ENCODE measurements at places on chromosomes 7 and 10.

DNA sequence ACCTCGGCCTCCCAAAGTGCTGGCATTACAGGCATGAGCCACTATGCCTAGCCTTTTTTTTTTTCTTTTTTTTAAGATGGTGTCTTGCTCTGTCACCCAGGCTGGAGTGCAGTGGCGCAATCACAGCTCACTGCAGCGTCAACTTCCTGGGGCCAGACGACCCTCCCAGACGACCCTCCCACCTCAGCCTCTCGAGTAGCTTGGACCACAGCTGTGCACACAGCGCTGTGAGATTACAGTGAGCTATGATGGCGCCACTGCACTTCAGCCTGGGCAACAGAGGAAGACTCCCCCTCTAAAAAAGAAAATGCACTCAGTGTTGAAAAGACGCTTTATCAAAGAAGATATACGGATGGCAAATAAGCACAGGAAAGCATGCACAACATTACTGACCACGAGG is 16.5 kb upstream of the WIPI2 start:
- DNase-seq, result no peak

DNA sequence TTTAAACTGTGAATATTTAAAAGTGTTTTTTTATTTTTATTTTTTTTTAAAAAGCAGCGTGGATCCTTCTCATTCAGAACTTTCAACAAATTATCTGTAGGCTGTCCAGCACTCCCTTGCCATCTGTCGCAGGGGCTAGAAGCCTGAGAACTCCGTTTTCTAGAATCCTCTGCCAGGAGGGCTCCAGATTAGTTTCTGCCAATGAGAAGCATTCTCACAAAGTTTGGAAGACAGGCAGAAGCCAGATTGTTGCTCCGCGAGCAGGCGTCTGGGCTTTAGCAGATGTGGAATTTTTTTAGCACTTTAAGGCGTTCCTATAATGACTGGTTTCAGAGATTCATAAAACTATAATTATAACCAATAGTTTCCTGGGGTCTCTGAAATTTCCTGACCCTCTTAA is 220.9 kb upstream of the KIAA1217 start:
- DNase-seq, result no peak

DNA sequence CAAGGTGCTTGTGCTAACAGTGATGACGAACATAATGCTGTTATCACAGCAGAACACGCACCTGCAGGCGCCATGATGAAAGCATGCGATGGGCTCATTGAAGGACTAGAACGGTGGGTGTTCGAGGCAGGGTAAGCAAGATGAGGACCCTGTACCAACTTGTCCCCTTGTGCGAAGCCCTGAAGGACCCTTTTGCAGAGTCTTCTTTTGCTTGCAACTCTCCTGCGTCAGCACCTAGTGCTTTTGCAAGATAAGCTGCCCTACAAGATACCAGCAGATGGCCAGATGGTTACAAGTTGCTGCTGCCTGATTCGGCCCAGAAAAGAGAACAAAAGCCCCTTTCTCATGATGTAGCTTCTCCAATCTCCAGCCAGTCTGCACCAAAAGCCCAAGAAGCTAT is 4.2 kb upstream of the IL15RA start:
- DNase-seq, result no peak

- DNase-seq, result no peak
Measured at GRCh38 chr7:15685358-15686294, 857 bp downstream of the MEOX2 start.

DNA sequence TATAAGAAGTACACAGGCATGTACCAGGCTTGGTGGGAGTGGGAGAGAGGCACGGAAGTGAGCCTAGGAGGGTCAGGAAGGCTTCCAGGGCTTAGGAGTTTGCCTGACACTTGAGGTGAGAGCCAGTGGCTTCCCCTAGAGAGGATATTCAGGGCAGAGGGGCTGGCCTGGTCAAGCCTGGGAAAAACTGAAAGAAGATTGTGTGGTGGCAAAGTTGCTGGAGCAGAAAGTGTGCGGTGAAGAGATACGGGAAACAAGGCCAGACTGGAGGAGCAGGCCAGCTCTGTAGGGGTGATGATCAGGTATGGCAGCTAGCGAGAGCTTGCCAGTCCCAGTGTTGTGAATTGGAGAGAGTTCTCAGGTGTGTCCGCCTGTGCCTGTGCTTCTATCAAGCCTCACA is 129.9 kb downstream of the CCNY start:
- no peak for DNase-seq

DNA sequence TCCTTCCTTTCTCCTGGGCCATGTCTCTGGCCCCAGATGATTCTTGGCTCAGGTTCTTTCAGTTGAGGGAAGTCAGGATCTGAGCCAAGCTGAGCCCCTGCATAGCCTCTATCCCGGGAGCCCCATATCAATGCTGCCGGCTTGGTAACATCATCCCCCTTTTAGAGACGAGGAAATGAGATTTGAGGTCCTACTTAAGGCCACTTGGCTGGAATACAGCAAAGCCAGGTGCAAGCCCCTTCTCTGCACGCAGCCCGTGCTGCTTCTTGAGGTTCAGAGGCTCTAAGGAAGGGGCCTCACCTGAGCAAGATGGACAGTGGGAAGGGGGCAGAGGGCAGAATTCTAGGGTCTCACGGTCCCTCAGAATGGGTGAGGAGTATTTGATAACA is 2.4 kb upstream of the IRF5 start:
- no peak for DNase-seq

GRCh38 chr7:139675127-139676125 is 102.4 kb downstream of the HIPK2 start:
- no peak for DNase-seq

DNA sequence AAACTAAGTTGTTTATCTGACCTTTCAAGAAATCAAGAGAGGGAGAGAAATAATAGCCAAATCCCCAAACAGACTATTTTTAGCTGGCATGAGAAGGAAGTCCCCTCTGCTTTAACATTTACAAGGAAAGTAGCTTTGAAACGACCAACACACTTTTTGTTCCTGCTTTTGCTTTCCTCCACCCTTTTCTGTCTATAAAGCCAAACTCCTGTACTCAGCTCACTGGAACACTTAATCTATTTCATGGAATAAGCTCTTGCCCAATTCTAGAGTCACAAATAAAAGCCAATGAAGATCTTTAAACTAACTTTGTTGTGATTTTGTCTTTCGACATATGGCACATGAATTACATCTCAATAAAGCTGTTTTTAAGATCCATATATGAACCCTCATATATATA is 86.8 kb upstream of the CCDC71L start:
- no peak for DNase-seq

DNA sequence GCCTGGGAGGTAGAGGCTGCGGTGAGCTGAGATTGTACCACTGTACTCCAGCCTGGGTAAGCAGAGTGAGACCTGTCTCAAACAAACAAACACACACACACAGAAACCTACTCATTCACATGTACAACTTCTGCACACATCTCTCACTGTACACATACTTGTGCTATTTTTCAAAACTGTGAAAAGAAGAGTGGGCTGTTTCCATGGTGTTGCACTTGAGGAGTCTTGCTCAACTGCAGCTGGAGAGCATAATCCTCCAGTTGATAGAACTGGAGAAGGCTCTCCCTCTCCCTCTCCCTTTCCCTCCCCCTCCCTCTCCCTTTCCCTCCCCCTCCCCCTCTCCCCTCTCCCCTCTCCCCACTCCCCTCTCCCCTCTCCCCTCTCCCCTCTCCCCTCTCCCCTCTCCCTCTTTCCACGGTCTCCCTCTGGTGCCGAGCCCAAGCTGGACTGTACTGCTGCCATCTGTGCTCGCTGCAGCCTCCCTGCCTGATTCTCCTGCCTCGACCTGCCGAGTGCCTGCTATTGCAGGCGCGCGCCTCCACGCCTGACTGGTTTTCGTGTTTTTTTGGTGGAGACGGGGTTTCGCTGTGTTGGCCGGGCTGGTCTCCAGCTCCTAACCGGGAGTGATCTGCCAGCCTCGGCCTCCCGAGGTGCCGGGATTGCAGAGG is 43.7 kb upstream of the DLD start:
- no peak for DNase-seq

GRCh38 chr7:157461573-157462418 is 125.0 kb downstream of the DNAJB6 start:
- DNase-seq, result no peak

- no peak for DNase-seq
Measured at GRCh38 chr7:33722383-33723101, 182.8 kb upstream of the BMPER start.

- no peak for DNase-seq
Measured at GRCh38 chr10:104293011-104293410, 24.0 kb downstream of the GSTO2 start.

GRCh38 chr7:54796150-54796549 is 37.1 kb upstream of the SEC61G start:
- DNase-seq, result no peak

GRCh38 chr10:61835069-61835945 is 66.2 kb upstream of the ARID5B start:
- DNase-seq, result no peak

- no peak for DNase-seq
Measured at GRCh38 chr7:101094376-101094775, 9.1 kb downstream of the TRIM56 start.

DNA sequence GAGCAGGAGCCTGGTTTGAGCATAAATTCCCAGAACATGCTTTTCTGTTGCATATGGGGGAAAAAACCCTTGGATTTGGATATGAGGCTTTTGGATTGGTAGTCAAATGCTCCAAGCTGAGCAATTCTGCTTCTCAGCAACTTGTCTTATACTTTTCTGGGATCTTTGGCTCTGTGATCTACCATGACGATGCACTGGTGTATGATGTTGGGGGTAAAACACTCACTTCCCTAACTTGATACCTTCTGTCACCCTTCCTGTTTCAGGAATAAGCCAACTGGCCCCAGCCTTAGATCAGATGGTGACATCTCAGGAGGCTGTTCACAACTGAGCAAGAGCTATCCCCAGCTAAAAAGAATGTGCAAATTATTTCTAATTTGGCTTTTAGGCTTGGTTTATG is 13.1 kb upstream of the CPA4 start:
- DNase-seq, result no peak

DNA sequence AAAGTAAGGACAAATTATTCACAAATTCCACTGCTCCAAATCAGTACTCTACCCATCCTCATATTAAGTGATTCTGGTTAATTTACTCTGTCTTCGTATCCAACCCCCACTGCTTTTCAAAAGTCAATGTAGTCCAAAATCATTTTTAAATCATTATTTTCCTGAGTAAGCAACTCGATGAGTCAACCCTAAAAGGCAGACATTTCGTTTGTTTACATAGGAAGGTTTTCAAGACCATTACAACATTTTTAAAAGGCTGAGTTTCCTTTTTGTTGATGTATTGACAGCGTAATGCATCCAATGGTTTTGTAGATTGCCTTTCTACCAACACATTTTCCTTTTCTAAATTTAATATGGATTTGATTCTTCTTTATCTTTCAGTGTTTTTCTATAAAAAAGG is 523.0 kb upstream of the ANKRD30A start:
- DNase-seq, result no peak

GRCh38 chr10:7773845-7774801 is 13.7 kb downstream of the KIN start:
- DNase-seq, result no peak

- DNase-seq, result no peak
Measured at GRCh38 chr7:131241386-131241785, 86.3 kb upstream of the MKLN1 start.

DNA sequence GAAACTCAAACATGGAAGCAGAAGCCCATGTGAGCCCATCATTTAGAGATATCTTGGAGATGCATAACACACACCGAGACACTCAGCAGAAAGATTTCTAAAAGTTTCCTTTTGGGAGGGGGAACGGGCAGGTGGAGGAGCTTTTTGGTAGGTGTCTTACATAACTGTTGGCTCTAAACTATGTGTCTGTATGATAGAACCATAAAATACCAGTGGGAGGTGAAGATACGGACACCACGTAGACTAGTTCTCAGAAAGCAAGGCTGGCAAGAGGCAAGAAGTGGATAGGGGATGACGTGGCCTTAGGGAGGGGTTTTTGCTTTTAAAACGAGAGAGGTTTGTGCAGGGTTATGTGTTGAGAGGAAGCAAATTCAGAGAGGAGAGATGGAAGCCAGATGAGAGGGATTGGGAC is 36.5 kb downstream of the IL15RA start:
- DNase-seq, result no peak

GRCh38 chr7:92466682-92467081 is 11.1 kb downstream of the ERVW-1 start:
- no peak for DNase-seq

- DNase-seq, result no peak
Measured at GRCh38 chr7:141460781-141461715, 90.2 kb upstream of the AGK start.

DNA sequence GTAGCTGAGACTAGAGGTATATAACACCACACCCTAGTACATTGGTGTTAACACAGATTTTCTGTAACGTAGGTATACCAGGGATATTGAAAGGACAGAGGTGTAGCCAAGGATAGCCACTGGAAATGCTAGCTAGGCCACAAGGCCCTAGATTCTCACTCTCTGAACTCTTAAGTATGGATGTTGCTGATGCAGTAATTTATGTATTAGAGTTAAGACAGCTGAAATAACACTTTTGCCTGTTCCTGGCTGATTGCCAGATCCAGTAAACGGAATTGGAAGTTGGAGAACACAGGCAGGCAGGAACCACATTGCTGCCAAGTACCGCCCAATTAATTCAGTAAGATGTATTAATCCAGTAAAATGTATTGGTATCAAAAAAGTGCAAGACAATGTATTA is 1.8 kb downstream of the CALU start:
- no peak for DNase-seq

- DNase-seq, result no peak
Measured at GRCh38 chr10:126569513-126570244, 100.8 kb downstream of the C10orf90 start.

GRCh38 chr10:113459626-113460280 is 93.1 kb upstream of the HABP2 start:
- DNase-seq, result no peak

DNA sequence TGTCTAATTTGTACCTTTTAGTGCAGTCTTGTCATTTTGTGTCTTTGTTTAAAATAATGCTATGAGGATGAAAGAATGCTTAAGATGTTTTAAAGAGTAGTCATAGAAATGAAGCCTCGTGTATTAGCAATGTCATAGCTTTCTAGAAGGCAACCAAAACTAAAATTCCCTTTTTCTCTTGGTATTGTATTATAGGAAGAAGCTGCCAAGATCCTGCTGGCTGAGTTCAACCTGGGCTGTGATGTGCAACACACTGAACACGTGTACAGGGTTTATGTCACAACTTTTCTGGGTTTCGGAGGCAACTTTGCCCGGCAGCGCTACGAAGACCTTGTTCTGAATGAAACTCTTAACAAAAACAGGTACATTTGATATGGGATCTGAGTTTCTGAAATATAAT is 36.2 kb downstream of the COX15 start:
- no peak for DNase-seq

- no peak for DNase-seq
Measured at GRCh38 chr7:71752171-71752935, 620.4 kb downstream of the GALNT17 start.

GRCh38 chr10:102067091-102067916 is 2.2 kb downstream of the HPS6 start:
- DNase-seq, result no peak

- no peak for DNase-seq
Measured at GRCh38 chr10:5659702-5660528, 6.5 kb downstream of the ASB13 start.
